ENCODE measurements at places on chromosomes 3 and 15. TPM values are rescaled to one million over a fixed set of nuclear protein-coding genes. Genes with fewer than 3 reads are reported as not detected.

GRCh38 chr3:126135071-126135405 lies 45.3 kb downstream of the ALDH1L1 start:
- DNase-seq, result no peak
- no peak overlapping the region for H3K4me3 ChIP-seq
- no peak overlapping the region for H3K27ac ChIP-seq

TMEM44 gene
- 15.4 TPM for total RNA-seq

WWTR1 gene
- total RNA-seq, result 19.2 TPM

DNA sequence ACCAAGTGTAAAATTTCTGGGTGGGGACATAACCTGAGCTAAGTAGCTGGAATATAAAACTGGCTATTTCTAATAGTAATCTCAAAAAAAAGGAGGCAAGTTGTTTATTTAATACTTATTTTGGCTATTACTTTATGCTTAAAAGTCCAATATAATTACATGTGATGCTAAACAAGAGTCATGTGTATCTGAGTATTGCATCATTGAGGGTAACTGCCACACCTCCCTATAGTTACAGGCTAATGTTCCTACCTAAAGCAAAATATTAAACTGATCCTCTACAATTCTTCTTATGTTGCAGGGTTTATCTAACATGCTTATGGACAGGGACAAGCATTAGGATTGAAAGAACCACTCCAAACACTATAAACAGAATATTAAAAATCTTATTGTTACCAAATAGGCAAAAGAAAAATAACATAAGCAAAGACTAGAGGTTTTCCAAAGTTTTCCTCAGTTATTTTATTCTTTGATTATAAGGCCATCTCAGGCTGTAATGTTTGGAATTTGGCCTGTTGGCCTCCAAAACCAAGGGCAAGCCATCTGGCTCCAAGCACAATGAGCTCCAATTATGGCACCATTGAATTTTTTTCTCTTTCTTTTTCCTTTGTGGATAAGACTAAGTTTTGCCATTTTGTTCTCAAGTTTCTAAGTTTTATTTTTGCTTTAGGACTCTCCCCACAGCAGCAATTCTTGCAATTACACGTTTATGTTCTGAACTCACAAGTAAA lies 75.8 kb upstream of the ABI3BP start:
- H3K27me3 ChIP-seq, result no peaks in the 10 kb centered on the region
- no peak overlapping the region for H3K27ac ChIP-seq
- H3K4me3 ChIP-seq, result no peak overlapping the region
- H3K36me3 ChIP-seq, result no peaks in the 10 kb centered on the region

- no peak overlapping the region for H3K27ac ChIP-seq
- H3K36me3 ChIP-seq, result no peaks in the 10 kb centered on the region
- no peak overlapping the region for H3K4me3 ChIP-seq
- peaks cover 6% of the 10 kb centered on the region for H3K4me1 ChIP-seq
- no peaks in the 10 kb centered on the region for H3K27me3 ChIP-seq
These were observed 4.6 kb downstream of the PARL start for GRCh38 chr3:183880121-183880520.

DNA sequence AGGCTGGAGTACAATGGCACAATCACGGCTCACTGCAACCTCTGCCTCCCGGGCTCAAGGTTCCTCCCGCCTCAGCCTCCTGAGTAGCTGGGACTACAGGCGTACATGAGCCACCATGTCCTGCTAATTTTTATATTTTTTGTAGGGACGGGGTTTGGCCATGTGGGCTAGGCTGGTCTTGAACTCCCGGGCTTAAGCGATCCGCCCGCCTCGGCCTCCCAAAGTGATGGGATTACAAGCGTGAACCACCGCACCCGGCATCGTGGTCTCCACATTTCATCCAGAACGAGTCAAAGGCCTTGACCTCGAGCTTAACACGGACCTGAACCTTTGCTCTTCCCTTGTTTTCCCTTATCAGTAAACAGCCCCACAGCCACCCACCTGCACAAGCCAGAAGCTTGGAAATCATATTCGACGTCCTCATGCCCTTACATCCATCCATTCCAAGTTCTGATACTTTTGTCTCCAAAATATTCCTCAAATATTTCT lies 1.4 kb upstream of the PTPN23 start:
- no peak for DNase-seq
- H3K27ac ChIP-seq, result no peak overlapping the region
- H3K27me3 ChIP-seq, result no peaks in the 10 kb centered on the region
- peaks cover 3% of the 10 kb centered on the region for H3K4me1 ChIP-seq
- H3K36me3 ChIP-seq, result no peaks in the 10 kb centered on the region
- H3K4me3 ChIP-seq, result peak overlapping the region; percentile 81
